ENCODE measurements at places on chromosomes 2 and 18.
A peak's percentile ranks its signal among the peaks of the same experiment; 100 is the strongest.

DNA sequence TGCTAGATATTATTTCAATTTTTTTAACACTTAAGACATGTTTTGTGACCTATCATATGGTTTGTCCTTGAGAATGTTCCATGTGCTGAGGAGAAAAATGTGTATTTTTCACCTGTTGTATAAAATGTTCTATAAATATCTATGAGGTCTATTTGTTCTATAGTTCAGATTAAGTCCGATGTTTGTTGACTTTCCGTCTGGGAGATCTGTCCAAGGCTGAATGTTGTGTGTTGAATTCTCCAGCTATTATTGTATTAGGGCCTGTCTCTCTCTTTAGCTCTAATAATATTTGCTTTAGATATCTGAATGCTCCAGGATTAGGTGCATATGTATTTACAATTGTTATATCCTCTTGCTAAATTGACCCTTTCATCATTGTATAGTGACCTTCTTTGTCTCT, 144.1 kb downstream of the NYAP2 start:
- no peak for ATAC-seq

GRCh38 chr2:174777347-174778084, 13.2 kb upstream of the CHRNA1 start:
- ATAC-seq = peak; percentile 64

- peak; percentile 96 for ATAC-seq
These were observed 36.6 kb upstream of the IKZF2 start for GRCh38 chr2:213187833-213188532.

GRCh38 chr18:74480149-74480651, 16.0 kb upstream of the CNDP2 start:
- ATAC-seq = no peak

DNA sequence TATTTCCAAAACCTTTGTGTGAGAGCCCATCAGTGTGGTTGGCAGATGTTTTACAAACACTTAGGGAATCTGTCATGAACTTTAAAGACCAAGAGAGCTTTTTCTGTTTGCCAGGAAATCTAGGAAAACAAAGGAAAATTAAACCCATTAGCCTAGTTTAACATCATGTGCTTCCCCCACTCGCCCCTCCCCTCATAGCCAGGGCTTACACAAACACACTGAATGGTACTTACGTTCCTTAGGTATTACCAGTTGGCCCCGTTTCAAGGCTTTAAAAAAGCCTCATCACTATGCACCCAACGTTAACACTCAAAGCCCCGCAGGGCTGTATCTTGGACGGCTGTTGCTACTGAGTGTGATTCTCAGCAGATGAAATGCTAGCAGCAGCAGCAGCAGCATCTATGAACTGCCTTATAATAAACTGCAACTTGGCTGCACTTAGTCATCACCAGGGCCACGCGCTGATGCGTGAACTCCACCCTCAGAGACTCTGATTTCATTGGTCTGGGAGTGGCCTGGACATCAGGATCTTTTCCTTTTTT, 20.1 kb upstream of the TTC39C start:
- peak; percentile 88 for ATAC-seq

DNA sequence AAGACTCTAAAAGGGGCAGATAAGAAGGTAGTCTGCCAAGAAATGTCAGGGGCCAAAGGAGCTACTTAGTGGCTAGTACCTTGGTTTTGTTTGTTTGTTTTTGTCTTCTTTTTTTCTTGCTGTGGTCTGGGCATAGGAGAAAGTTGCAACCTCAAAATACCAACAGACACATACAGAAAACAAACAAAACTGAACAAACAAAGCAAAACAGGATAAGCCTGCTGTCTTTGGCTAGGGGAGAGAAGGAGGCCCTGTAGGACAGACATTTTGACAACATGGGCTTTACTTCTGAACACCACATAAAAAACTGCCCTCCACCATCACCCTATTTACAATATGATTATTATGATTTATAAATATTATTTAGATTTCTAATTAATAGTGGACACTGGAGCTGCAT, 460.8 kb downstream of the PTH2R start:
- ATAC-seq = no peak

- ATAC-seq = no peak
These were observed 7.6 kb upstream of the NAGK start for GRCh38 chr2:71060871-71061270.
